NCI-H345 (cell line): ENCODE measurements at places on chromosomes 1 and 21.

- no peak for DNase-seq
Observed at GRCh38 chr1:53545663-53546408, 86.6 kb downstream of the DMRTB1 start.

- DNase-seq = no peak
Observed at GRCh38 chr1:198544265-198544664, 3.8 kb upstream of the ATP6V1G3 start.

DNA sequence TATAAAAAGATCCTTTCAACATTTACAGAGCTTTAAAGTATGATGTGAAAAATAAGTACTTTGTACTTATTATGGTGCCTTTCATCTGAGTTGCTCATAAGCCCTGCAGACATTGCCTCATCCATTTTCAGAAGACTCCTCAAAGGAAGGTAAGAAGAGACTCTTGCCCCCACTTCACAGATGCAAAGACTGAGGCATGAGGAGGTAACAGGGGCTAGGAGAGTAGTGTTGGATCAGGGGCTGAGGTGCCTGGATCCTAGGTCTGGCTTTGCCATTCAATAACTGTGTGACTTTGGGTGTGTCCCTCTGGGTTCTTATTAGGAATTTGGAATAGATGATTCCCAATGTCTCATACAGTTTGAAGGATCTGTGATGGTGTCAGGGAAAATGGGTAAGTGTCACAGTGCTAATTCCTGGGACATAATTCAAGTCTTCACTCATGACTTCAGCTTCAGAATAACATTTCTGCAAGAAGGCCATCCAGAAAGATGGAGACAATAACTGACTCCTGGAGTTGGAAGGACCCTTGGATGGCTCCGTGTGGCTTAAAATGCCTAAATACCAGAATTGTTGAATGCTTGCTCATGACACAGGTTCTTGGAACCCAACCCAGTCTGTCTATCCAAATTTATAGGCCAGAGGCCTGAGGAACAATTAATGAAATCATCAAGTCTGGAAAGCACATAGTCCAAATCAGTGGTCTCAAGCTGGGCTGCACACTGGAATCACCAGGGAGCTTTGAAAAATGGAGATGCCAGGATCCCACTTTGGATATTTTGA is 93.1 kb upstream of the RUNX1 start:
- no peak for DNase-seq

GRCh38 chr1:177487481-177487880 is 316.7 kb downstream of the BRINP2 start:
- no peak for DNase-seq

DNA sequence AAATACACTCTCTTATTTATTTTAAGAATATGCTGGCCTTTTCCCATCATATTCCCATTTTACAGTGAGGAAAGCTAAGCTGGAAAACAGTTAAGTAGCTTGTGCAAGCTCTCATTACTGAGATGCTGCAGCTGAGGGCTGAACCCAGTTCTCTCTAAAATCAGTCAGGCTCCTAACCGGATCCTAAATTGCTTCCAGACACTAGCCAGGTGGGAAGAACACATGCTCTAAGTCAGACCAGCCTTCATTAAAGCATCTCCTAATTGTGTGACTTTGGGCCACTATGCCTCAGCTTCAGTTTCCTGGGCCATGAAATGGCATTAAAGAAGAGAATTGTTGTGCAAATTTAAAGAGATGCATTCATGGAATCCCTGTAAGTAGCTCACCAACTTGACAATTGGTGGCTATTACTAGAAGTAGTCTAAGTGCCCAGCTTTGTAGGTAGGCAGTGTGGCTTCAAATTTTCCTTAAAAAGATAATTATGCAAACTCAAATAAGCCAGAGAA is 228.4 kb downstream of the DAB1 start:
- DNase-seq = no peak

DNA sequence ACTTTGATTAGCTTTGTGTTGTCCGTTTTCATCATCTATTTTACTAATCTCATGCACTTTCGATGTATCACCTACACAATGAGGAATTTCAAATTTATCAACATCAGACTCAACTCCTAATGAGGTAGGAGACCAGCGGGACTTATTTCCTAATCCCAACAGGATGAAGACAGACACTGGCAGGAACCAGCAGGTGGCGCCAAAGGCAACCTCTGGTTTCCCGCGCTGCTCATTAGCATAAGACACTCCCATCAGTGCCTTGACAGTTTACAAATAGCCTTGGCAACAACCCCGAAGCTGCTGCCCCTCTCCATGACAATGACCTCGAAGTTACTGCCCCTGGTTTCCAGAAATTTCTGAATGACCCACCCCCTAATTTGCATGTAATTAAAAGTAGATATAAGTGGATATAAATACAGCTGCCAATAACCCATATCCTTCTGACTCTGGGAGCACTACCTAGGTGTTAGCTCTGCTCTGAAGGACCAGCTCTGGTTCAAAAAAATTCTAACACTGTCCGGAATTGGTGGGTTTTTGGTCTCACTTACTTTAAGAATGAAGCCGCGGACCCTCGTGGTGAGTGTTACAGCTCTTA is 974.8 kb downstream of the ADGRL2 start:
- DNase-seq = no peak

- peak; percentile 81 for DNase-seq
Observed at GRCh38 chr1:154533952-154534844, 24.3 kb downstream of the UBE2Q1 start.
